Lower lobe of right lung (tissue), 2 donors: ENCODE measurements at places on chromosomes 2 and 18. TPM values are rescaled to one million over a fixed set of nuclear protein-coding genes. Genes with fewer than 3 reads are reported as not detected.

RAB6C gene
- not detected for total RNA-seq

SGO2 gene
- total RNA-seq, result 2.8 TPM

GATA6 gene
- total RNA-seq, result 22.1 TPM

GPR39 gene
- total RNA-seq, result 11.2 TPM

SAG gene
- not detected for total RNA-seq

ANKRD62 gene
- total RNA-seq, result 0.27 TPM

ARHGAP28 gene
- 13.1 TPM for total RNA-seq

NEURL3 gene
- total RNA-seq, result 0.27 TPM

TXNL1 gene
- 53.0 TPM for total RNA-seq

GALNT5 gene
- 33.9 TPM for total RNA-seq

SCYGR6 gene
- not detected for total RNA-seq

KRCC1 gene
- 24.7 TPM for total RNA-seq

HRH4 gene
- total RNA-seq, result 2.0 TPM

BIRC6 gene
- total RNA-seq, result 88.3 TPM

CYP27C1 gene
- total RNA-seq, result not detected

MPP4 gene
- total RNA-seq, result 0.30 TPM

INHBB gene
- total RNA-seq, result 5.2 TPM

FKBP1B gene
- total RNA-seq, result 16.4 TPM

RNF125 gene
- total RNA-seq, result 8.1 TPM

KLHL41 gene
- 0.68 TPM for total RNA-seq

PIGN gene
- total RNA-seq, result 25.9 TPM

TSHZ1 gene
- total RNA-seq, result 17.0 TPM
